ENCODE measurements at places on chromosomes 4 and X. TPM values are rescaled to one million over a fixed set of nuclear protein-coding genes. Genes with fewer than 3 reads are reported as not detected.

GRCh38 chr4:51885363-51885762, 42.4 kb downstream of the DCUN1D4 start:
- DNase-seq, result no peak

- DNase-seq, result no peak
Measured at GRCh38 chr4:140635606-140636005, 66.8 kb upstream of the UCP1 start.

GRCh38 chrX:46325312-46325877, 219.8 kb downstream of the ZNF674 start:
- no peak for DNase-seq

DNA sequence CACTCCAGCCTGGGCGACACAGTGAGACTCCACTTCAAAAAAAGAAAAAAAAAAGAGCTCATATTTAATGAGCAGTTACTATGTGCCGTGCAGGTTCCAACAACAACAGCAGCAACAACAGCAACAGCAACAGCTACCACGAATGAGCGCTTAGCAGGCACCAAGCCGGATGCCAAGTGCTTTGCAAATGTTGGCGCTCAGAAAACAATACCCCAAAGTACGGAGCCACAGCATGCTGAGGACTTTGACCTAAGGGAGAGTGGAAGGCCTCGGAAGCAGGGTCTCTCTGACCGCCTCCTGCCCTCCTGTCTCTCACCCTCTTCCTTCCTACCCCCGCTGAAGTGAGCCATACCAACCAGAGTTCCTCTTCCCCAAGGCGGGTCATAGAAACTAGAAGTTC, 102.2 kb upstream of the AFAP1 start:
- no peak for DNase-seq

DNA sequence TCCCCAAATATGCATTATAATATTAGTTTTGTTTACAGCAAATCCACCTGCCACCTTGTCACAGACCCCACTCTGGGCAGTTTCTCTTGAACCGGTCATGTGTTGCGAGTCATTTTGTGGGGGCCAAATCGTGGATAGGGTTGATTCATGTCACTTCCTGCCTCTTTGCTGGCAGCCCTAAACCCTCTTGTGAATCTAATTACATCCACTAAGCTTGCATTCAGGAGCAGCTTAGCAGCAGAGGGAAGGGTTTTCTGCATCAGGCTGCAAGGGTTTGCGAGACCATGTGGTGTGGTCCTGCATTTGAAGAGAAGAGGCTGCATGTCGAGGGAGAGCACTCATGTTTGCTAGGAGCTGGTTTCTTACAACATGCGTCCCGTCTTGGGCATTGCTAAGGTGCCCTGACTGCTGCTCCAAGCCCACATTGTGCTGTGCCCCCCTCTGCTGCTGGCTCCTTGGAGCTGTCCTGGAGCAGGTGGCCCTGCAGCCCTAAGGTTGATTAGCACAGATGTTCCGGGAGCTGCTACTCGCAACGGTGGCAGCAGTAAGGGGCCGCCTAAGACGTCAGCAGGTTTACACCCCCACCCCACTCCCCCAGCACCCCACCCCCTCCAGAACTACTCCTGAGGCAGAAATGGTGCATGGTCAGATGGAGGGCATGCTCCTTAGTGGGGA, 88.9 kb upstream of the CLDN34 start:
- DNase-seq, result no peak

- DNase-seq, result no peak
Measured at GRCh38 chr4:54902271-54902670, 223.1 kb downstream of the KDR start.

GRCh38 chr4:11614426-11614825, 185.7 kb upstream of the HS3ST1 start:
- DNase-seq, result no peak

The RTL3 gene
- 1.7 TPM for total RNA-seq

The MAGEC1 gene
- not detected for total RNA-seq

The MGARP gene
- total RNA-seq, result 4.2 TPM

Measured in posterior vena cava (tissue), 2 donors.